ENCODE measurements at places on chromosomes 1 and 21. TPM values are rescaled to one million over a fixed set of nuclear protein-coding genes. Genes with fewer than 3 reads are reported as not detected.

The RER1 gene
- total RNA-seq: 44.5 TPM

The ZFP69 gene
- 1.4 TPM for total RNA-seq

The DIO1 gene
- not detected for total RNA-seq

The DNASE2B gene
- not detected for total RNA-seq

The E2F2 gene
- 1.9 TPM for total RNA-seq

The PLA2G2C gene
- not detected for total RNA-seq

The RNU5D-1 gene
- total RNA-seq: not detected

The FCGR3A gene
- not detected for total RNA-seq

The LCE1E gene
- total RNA-seq: not detected

The CFAP74 gene
- total RNA-seq: not detected

The AVPR1B gene
- total RNA-seq: not detected

The NUF2 gene
- total RNA-seq: 4.2 TPM

The UTS2 gene
- total RNA-seq: not detected

The TRPM2 gene
- 0.25 TPM for total RNA-seq

The PDC gene
- total RNA-seq: not detected

The MROH7 gene
- 0.13 TPM for total RNA-seq

The ENAH gene
- total RNA-seq: 15.3 TPM

The HSPB7 gene
- not detected for total RNA-seq

The ADIPOR1 gene
- 78.8 TPM for total RNA-seq

The FMN2 gene
- total RNA-seq: not detected

The ZNF593OS gene
- total RNA-seq: not detected

The PTAFR gene
- total RNA-seq: 0.13 TPM

The VAV3 gene
- 36.1 TPM for total RNA-seq

The RGSL1 gene
- total RNA-seq: not detected

The PRELP gene
- not detected for total RNA-seq

The GPR3 gene
- total RNA-seq: 0.51 TPM

The LCE1F gene
- total RNA-seq: not detected

The CYP4A11 gene
- not detected for total RNA-seq

The TMEM269 gene
- under 0.01 TPM for total RNA-seq

The PRR9 gene
- total RNA-seq: not detected

The SLC6A17 gene
- total RNA-seq: 2.4 TPM

The NECTIN4 gene
- under 0.01 TPM for total RNA-seq

The NFASC gene
- under 0.01 TPM for total RNA-seq

The CITED4 gene
- 2.8 TPM for total RNA-seq

The NCF2 gene
- not detected for total RNA-seq

The ADAMTS4 gene
- 15.8 TPM for total RNA-seq

The GCSAML gene
- not detected for total RNA-seq

The S100A7 gene
- not detected for total RNA-seq

The LAX1 gene
- under 0.01 TPM for total RNA-seq

The VAMP3 gene
- total RNA-seq: 101 TPM
